ENCODE measurements at places on chromosomes 1 and 21.

GRCh38 chr1:155127967-155128754 lies 485 bp downstream of the EFNA1 start:
- DNase-seq, result no peak

DNA sequence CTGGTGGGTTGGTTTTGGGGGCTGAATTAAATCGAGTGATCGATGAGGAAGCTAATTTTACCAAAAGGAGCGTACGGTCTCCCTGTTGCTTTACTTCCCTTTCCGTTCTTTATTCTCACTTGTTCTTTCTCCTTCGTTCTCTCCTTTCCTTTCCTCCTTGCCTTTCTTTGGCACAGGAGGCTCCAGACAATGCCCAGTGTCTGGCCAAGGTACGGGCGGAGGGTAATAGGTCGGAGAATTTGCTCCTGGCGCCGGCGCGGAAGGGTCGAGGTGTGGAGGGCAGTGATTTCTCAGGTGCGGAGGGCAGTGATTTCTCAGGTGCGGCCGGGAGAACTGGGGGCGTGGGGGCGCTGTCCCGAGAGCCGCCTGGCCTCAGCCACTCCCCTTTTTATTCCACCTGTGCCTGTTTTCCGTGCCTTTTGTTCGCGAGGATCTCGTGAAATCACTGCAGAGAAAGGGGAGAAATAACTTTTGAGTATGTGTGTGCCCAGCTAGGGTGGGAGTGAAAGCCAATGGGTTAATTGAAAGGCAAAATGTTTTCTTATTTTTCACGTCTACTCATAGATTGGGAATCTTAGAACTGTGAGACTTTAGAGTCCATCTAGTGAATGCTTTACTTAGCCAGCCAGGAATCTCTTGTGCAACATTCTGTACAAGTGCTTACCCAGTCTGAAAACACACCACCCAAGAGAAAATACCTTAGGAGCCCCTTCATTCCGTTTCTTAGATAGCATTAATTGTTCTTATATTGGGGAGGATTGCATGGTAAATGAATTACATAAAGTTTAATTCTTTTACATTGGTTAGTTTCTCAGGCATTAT lies 1.3 kb downstream of the FNBP1L start:
- DNase-seq, result no peak

- no peak for DNase-seq
These were observed 74.2 kb downstream of the UBE4B start for GRCh38 chr1:10106756-10107475.

DNA sequence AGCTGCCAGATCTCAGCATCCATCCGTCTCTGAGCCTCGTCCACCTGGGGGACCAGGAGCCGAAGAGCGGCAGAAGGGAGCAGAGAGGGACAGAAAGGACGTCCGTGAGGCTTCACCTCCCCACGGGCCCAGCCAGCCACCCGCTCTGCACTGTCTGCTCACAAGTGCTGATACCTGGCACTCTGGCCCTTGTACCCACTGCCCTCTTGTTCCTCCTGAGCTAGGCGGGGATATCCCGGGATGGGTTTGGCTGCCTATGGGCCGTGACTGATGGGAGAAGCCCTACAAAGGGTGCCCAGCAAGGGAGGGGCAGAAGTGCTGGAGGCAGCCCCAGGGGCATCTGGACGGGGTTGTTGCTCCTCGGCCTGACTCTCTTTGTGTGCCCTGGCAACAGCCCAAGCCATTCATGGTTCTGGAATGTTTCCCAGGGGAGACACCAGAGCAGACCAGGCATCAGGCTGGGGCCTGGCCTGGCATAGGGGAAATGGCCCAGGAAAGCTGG lies 57.6 kb downstream of the LDLRAD2 start:
- DNase-seq, result no peak

- no peak for DNase-seq
These were observed 63.7 kb downstream of the ST6GALNAC3 start for GRCh38 chr1:76138217-76138616.

DNA sequence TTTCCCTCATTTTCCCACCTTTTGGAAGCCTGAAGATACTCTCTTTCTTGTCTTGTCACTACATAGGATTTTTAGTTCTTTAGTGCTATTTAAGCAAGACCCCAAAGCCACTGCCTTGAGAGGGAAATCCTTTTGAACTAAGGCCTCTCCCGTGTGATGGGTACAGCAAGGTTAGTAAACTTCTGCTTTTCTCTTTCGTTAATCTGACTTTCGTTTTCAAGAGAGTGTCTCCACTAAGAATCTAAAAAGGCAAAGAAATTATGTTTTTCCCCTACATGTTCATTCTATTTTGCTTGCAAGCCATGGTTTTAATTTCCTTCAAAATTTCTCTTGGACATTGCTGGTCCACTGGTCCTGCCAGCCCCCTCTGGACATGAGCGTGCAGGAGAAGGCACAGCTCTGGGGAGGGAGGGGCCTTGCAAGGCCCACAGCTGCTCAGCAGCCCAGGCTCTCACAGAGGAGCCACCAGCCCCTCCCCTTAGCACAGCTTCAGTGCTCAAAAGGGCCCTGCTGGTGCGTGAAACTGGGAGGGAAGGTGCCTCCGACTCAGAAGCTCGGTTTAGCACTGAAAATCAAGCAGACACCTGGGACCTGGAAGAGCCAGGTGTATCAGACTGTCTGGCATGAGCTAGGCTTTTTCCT lies 210.9 kb upstream of the GALNT2 start:
- DNase-seq, result no peak
